ENCODE measurements at places on chromosomes 13 and 19. TPM values are rescaled to one million over a fixed set of nuclear protein-coding genes. Genes with fewer than 3 reads are reported as not detected.

SRRM5 gene
- total RNA-seq: 0.22 TPM

SIGLEC5 gene
- not detected for total RNA-seq

CRB3 gene
- not detected for total RNA-seq

KLK4 gene
- total RNA-seq: not detected

FCAR gene
- total RNA-seq: not detected

C5AR1 gene
- total RNA-seq: 0.29 TPM

KPNA3 gene
- total RNA-seq: 19.7 TPM

STARD13 gene
- total RNA-seq: 58.7 TPM

PIN1 gene
- total RNA-seq: 56.0 TPM

SERP2 gene
- 3.4 TPM for total RNA-seq

TMEM59L gene
- 0.14 TPM for total RNA-seq

KIR2DL4 gene
- total RNA-seq: not detected

MAP4K1 gene
- 0.72 TPM for total RNA-seq

PCSK4 gene
- 3.5 TPM for total RNA-seq

IGLON5 gene
- not detected for total RNA-seq

SYDE1 gene
- 26.5 TPM for total RNA-seq

WDR87 gene
- not detected for total RNA-seq
